ENCODE measurements at places on chromosomes 6 and 20.

GRCh38 chr6:148934539-148934938 lies 187.7 kb downstream of the UST start:
- DNase-seq = no peak

DNA sequence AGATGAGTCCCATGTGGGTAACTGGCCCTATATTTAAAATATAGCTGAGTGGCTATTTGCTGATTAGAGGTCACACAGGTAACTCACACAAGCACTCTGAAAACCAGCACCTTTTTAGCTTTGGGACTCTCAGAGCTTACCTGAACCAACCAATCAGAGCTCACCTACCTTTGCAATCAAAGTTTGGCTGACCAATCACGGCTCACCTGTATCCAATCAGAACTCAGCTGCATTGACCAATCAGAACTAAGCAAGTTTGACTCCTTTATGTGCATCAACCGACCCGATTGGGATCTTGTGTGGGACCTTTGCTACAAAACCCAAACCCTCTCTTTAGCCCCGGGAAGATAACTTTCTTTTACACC lies 106.8 kb upstream of the NXT1 start:
- DNase-seq = no peak

- peak; percentile 56 for DNase-seq
Measured at GRCh38 chr6:154276810-154277628, 79.6 kb downstream of the IPCEF1 start.

DNA sequence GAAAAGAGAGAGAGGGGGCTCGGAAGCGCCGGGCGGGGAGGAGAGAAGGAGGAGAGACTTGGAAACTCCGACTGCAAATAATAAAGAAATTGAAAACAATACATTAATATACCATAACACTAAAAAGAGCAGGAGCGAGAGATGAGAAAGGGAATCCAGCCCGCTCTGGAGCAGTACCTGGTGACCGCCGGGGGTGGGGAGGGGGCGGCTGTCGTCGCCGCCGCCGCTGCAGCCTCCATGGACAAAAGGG lies 338 bp downstream of the E2F3 start:
- DNase-seq = no peak

GRCh38 chr6:29627755-29628418 lies 5.1 kb downstream of the GABBR1 start:
- peak; percentile 77 for DNase-seq

DNA sequence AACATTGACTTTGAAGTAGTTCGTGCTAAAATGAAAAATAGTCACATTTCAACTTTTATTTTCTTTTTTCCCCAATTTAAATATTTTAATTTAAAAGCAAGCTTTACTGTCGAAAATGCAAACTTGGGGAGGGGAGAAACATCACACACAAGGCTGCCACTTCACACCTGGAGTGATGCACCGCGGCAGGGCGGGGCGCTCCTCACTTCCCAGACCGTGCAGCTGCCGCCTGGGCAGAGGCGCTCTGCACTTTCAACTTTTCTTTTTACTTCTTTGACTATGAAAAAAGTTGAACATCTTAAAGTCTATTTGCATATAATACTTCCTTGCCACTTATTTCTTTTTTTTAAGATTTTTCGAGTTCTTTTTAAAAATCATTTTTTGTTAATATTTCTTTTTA lies 993.3 kb upstream of the GJE1 start:
- no peak for DNase-seq

DNA sequence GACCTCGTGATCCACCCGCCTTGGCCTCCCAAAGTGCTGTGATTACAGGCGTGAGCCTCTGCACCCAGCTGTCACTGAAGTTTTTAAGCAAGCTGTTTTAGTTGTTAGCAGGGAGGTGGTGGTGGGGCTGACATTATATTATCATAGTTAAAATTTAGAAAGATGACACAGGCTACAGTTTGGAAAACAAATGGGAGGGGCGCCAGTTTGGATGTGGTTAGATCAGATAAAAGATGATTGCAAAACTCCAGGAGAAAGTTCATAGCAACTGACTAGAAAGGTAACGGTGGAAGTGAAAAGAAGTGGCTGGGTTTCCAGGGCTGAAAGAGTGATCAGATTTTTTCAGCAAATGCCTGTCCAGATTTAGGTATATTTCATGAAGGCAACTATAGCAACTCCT lies 311.9 kb upstream of the CITED2 start:
- no peak for DNase-seq

DNA sequence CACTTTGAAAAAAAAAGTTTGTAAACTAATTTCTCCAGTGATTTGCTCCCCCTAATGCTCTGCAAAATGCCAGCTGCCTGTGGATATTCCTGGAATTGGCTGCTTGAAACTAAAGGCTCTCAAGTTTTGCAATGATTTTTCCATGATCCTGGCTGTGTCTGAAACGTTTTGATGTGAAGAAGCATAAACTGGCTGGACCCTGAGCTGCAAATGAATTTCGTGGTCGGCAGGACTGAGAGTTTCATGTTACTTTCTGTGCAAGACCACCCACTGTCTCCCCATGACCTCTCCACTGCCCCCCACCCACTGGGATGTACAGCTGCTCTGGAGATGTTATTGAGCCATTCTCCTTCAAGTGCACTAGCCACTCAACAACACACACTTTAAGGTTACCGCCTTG lies 171.3 kb upstream of the SSTR4 start:
- DNase-seq = no peak

- no peak for DNase-seq
Measured at GRCh38 chr20:53707371-53708055, 113.9 kb upstream of the ZNF217 start.

DNA sequence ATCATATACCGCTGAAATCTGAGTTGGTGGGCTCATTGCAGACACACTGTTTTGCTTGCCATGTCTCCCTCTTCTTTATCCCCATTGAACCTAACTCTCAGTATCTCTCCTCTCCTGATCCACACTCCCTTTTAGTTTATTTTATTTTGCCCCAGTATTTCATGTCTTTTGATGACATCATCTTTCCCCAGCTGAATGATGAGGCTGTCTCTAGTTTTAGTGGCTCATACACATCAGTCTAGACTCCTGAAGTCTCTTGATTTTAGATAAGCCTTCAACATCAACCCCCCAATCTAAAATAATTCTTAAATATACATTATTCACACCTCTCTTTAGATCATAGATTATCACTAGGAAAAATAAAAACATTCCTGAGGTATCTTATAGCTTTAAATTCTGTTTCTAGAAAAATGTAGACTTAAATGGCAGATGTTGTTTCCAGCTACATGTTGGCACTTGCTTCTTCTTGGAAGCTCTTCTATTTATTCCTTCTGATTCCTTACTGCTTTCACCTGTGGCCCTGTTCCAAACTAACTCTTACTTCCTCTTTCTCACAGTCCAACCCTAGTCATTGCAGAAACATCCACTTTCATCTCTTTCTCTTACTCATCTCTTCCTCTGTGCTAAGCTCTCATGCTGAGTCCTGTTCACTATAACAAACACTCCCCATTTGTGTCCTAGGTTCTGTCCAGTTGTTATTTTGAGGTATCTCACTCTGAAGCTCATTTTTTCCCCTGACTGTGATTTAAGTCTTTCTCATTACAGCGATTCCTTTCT lies 191.9 kb upstream of the SLC35B3 start:
- DNase-seq = peak; percentile 13

DNA sequence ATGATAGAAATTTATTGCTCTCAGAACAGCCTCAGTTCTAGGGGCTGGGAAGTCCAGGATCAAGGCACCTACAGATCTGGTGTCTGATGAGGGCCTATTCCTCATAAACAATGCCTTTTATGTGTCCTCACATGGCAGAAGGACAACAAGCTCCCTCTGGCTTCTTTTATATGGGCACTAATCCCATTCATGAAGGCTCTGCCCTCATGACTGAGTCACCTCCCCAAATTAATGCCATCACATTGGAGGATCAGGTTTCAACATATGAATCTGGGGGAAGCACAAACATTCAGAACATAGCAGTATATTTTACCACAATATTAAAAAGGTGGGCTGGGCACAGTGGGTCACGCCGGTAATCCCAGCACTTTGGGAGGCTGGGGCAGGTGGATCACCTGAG lies 58.5 kb upstream of the CCN6 start:
- DNase-seq = no peak

DNA sequence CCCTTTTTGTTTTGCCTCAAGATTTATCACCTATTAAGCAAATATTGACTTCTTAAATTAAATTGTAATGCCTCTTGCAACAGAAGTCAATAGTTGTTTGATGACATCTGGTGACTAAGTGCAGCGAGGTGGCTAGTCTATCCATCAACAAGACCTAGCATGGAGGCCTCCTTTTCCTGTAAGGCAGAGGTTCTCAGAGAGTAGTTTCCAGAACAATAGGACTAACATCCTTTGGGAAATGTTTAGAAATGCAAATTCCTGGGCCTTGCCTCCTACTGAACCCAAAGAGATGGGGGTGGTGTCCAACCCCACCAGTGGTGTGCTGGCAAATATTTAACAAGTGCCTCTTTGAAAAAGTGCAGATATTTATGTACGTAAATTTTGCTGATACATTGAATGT lies 143.7 kb downstream of the SCP2D1 start:
- no peak for DNase-seq
